H1 (cell line): ENCODE measurements at places on chromosomes 2 and 18. TPM values are rescaled to one million over a fixed set of nuclear protein-coding genes. Genes with fewer than 3 reads are reported as not detected.

GRCh38 chr2:48607307-48608014 lies 10.2 kb upstream of the GTF2A1L start:
- H3K4me1 ChIP-seq: no peaks in the 10 kb centered on the region
- no peaks in the 10 kb centered on the region for H3K27me3 ChIP-seq
- H3K27ac ChIP-seq: no peak overlapping the region
- DNase-seq: no peak
- no peaks in the 10 kb centered on the region for H3K36me3 ChIP-seq

DNA sequence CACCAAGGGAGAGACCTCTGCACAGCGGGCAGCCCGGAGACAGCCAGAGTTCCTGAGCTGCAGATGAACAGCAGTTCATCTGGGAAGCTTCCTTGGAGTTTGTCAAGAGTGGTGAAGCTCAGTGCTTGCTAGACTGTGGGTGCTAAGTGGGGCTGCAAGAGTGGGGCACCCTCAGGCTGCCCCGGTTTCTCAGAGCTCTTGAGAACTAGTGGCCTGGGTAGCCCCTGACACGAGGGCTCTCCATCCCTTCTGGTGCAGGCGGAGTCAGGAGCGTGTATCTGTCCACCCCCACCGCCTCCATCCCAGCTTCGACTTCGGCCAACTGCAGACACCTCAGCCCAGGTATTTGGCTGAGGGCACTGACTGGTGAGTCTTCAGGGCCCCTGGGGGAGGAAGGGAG lies 222.0 kb downstream of the LOXHD1 start:
- no peaks in the 10 kb centered on the region for H3K36me3 ChIP-seq
- no peak overlapping the region for H3K4me3 ChIP-seq
- H3K27me3 ChIP-seq: no peaks in the 10 kb centered on the region
- H3K4me1 ChIP-seq: peaks cover 6% of the 10 kb centered on the region

- H3K36me3 ChIP-seq: no peaks in the 10 kb centered on the region
- no peaks in the 10 kb centered on the region for H3K4me1 ChIP-seq
- no peaks in the 10 kb centered on the region for H3K27me3 ChIP-seq
- DNase-seq: no peak
- H3K27ac ChIP-seq: no peak overlapping the region
Measured at GRCh38 chr2:213271947-213272346, 12.3 kb upstream of the SPAG16 start.

DNA sequence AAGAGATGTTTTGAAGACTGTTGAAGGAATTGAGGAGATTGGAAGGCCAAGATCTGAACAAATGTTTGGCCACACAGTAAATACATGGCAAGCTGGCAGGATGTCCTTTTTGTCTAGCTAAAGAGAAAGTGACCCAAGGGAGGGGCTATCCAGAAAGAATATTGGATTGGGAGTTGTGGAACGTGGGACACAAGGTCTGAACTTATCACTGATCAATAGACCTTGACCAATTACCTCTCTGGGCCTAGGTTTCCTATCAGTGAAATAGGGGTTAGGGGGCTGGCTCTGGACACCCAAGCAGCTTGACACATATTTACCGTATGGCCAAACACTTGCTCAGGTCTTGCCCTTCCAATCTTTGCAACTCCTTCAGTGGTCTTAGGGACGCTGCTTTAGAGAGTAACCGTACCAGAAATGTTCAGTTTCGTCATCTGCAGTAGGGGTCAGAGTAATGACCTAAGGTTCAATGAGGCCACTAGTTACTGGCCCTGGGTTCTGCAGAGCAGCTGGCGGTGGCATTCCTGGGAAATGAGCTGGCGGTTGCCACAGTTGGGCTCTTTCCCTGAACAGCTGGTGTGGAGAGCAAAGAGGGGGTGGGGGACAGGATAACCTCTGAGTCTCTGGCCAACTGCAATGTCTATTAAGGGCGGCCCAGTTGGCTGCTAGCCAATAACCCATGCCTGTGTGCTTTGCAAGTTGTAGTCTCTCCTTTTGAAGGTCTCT lies 70.1 kb upstream of the STPG4 start:
- H3K4me1 ChIP-seq: no peaks in the 10 kb centered on the region; the same call in 1 of the 2 replicates
- DNase-seq: no peak
- no peak overlapping the region for H3K27ac ChIP-seq
- H3K4me3 ChIP-seq: no peak overlapping the region

GRCh38 chr18:58671632-58672564 lies 633 bp downstream of the MALT1 start:
- no peaks in the 10 kb centered on the region; the same call in 1 of the 2 replicates for H3K4me1 ChIP-seq
- 0 out of 2 replicates have a peak overlapping the region, but pooled peaks have one; percentile 47 for H3K27ac ChIP-seq
- no peak for DNase-seq
- H3K4me3 ChIP-seq: peak overlapping the region; percentile 68

- no peaks in the 10 kb centered on the region for H3K4me1 ChIP-seq
- H3K4me3 ChIP-seq: no peak overlapping the region
- H3K27ac ChIP-seq: no peak overlapping the region
- DNase-seq: no peak
- H3K27me3 ChIP-seq: no peaks in the 10 kb centered on the region
Measured at GRCh38 chr2:8327371-8328100, 354.3 kb upstream of the ID2 start.

GRCh38 chr18:77970814-77971213 lies 721.2 kb downstream of the GALR1 start:
- peak; percentile 15 for DNase-seq
- no peak overlapping the region for H3K4me3 ChIP-seq
- no peak overlapping the region for H3K27ac ChIP-seq
- no peaks in the 10 kb centered on the region for H3K36me3 ChIP-seq
- H3K27me3 ChIP-seq: no peaks in the 10 kb centered on the region

- H3K27ac ChIP-seq: no peak overlapping the region
- no peaks in the 10 kb centered on the region for H3K27me3 ChIP-seq
- no peak for DNase-seq
- H3K4me3 ChIP-seq: no peak overlapping the region
- peaks cover 2% of the 10 kb centered on the region; the same call in 1 of the 2 replicates for H3K4me1 ChIP-seq
Measured at GRCh38 chr18:67694787-67695186, 178.3 kb upstream of the DSEL start.

DNA sequence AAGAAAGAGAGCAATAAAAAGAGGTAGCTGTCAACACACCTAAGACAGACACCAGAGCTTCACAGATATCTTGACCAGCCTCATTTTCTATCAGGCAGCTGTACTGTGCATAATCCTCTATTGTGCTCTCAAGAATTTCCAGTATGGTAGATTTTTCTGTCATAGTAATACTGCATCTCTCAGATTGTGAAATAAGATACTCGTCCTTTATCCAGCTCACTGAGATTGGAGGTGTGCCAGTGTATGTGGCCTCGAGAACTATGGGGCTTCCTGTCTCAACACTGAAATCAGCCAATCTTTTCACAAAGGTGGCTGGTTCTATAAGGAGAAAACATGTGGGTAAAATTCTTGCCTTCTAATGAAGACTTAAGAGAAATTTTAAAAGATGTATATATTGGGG lies 88.9 kb downstream of the TTN start:
- H3K27ac ChIP-seq: no peak overlapping the region
- no peaks in the 10 kb centered on the region for H3K36me3 ChIP-seq
- no peak overlapping the region for H3K4me3 ChIP-seq

- H3K36me3 ChIP-seq: no peaks in the 10 kb centered on the region
- H3K4me3 ChIP-seq: no peak overlapping the region
- H3K27me3 ChIP-seq: no peaks in the 10 kb centered on the region
- H3K4me1 ChIP-seq: peaks cover 8% of the 10 kb centered on the region; the same call in 1 of the 2 replicates
- DNase-seq: no peak
- no peak overlapping the region for H3K27ac ChIP-seq
Measured at GRCh38 chr18:34514238-34514637, 195.9 kb upstream of the DTNA start.

DNA sequence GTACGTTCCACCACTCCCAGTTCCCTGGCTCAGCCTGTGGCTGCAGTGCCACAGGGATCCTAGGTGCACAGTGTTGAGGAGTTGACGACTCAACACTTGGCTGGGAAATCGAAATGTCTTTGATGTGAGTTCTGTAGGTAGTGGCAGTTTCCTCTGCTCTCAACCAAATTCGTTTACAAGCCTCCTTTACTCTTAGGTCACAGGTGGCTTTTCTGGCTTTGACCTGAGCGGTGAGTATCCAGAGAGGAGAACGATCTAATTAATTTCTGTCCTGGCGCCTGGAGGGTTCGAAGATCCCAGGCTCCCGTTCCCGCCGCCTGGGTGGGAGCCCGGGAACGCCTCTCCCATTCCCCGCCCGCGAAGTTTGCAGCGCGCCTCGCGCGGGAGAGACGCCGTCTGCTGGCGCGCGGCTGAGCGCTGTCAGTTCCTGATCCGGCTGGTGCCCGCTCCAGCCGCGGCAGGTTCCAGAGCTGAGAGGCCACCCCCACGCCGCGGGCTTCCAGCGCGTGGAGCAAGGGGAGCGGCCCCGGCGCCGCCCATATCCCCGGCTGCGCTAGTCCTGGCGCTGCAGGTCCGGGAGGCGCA lies at the start of gene LAMA3:
LAMA3 (plus strand) TSS at position 423 of the 585 bp plus-strand sequence. CDS start 231 bp downstream, outside the sequence.
- H3K4me3 ChIP-seq: peak within 1 kb of the TSS; percentile 45
- no peaks in the 10 kb centered on the region for H3K36me3 ChIP-seq
- no peaks in the 10 kb centered on the region for H3K4me1 ChIP-seq
- DNase-seq: peak; percentile 73

- peaks cover 93% of the 10 kb centered on the region for H3K27me3 ChIP-seq
- peaks cover 11% of the 10 kb centered on the region for H3K4me1 ChIP-seq
- DNase-seq: peak; percentile 88
- no peak overlapping the region for H3K27ac ChIP-seq
- peaks cover 12% of the 10 kb centered on the region; the same call in 1 of the 2 replicates for H3K36me3 ChIP-seq
- peak overlapping the region; percentile 56 for H3K4me3 ChIP-seq
Measured at GRCh38 chr18:57437766-57438671, 2.8 kb downstream of the ONECUT2 start.

DNA sequence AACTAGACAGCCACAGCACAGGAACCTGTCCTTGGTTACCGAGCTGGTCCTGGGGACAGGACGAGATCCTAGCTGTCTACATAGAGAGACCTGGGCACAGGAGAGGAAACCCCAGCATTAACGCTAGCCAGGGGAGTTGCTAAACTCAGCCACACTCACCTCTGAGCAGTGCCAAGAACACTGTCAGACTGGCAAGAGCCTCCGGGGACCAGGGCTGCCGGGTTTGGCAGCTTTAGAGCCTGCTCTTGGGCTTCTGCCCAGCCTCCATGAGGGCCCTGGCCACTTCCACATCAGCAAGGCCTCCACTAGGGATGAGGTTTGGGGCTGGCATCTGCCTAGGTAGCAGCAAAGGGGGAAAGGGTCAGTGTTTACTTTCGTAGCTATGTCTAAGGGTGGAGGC lies 6.7 kb downstream of the TMBIM1 start:
- H3K27me3 ChIP-seq: no peaks in the 10 kb centered on the region
- H3K4me1 ChIP-seq: peaks cover 11% of the 10 kb centered on the region
- H3K36me3 ChIP-seq: no peaks in the 10 kb centered on the region
- no peak overlapping the region for H3K4me3 ChIP-seq
- no peak for DNase-seq

GRCh38 chr2:197256021-197256420 lies 54.6 kb downstream of the ANKRD44 start:
- H3K4me3 ChIP-seq: no peak overlapping the region
- no peak for DNase-seq
- H3K27ac ChIP-seq: no peak overlapping the region
- H3K27me3 ChIP-seq: no peaks in the 10 kb centered on the region

GRCh38 chr2:107263628-107264027 lies 377.7 kb upstream of the ST6GAL2 start:
- no peaks in the 10 kb centered on the region for H3K36me3 ChIP-seq
- H3K4me1 ChIP-seq: no peaks in the 10 kb centered on the region
- no peak overlapping the region for H3K4me3 ChIP-seq
- H3K27ac ChIP-seq: no peak overlapping the region

DNA sequence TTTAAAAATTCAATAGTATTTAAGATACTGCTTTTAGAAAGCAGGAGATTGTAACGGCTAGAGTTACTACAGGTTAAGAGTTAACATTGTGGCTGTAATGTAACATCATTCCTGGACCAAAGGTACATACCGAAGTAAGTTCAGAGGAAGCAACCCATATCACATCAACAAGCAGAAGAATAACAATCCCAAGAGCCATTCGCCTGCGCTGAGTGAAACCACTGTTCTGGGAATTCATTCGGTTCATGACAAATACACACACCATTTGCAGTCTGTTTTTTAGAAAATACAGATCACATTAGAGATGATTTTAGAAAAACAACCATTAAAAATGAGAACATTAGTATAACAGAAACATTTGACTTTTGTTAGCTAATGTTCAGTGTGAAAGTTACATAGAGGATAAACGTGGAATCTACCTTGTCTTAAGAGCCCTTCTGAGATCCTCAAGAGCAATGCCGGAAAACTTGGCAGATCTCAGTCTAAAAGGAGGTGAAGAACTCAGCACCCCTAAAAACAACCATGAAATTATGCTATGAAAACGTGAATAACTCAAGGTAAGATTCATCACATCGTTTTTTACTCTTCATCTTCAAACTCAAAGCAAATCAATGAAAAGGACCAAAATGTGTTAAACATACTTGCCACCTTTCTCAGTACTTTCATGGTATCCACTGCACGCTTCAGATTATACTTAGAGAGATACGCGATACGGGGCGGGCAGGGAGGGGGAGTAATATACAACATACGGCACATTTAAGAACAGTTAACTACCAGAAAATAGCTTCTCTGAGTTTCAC lies 1.2 kb downstream of the SLC35F5 start:
- H3K36me3 ChIP-seq: no peaks in the 10 kb centered on the region
- H3K27me3 ChIP-seq: no peaks in the 10 kb centered on the region
- H3K4me1 ChIP-seq: no peaks in the 10 kb centered on the region; the same call in 1 of the 2 replicates
- no peak for DNase-seq
- peak overlapping the region; percentile 92 for H3K4me3 ChIP-seq

- H3K27me3 ChIP-seq: no peaks in the 10 kb centered on the region
- no peaks in the 10 kb centered on the region for H3K36me3 ChIP-seq
- DNase-seq: no peak
- H3K4me1 ChIP-seq: no peaks in the 10 kb centered on the region
- no peak overlapping the region for H3K27ac ChIP-seq
- H3K4me3 ChIP-seq: no peak overlapping the region
Measured at GRCh38 chr2:240619506-240620148, 5.7 kb upstream of the GPR35 start.

DNA sequence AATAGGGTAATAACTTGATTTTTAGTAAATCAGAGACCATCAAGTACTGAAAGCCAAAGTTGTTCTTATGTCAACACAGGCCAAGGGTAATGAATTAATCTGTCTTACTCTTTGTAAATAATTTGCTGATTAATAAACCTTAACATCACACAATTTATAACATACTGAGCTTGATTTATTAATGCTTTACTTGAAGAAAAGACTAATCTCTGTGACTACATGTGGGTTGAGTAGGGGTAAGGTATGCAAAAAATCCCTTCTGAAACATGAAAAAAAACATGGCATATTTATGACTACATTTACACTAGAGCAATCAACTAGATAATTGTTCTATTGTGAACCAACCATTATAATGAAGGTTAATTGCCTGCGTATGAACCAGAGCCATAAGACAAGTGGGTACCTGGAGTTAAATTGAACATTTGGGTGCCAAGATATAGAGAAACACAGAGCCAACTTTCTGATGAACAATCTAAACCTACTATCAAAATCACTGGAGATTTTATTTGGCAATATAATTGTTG lies 67.7 kb upstream of the GRB14 start:
- no peaks in the 10 kb centered on the region for H3K27me3 ChIP-seq
- no peak overlapping the region for H3K4me3 ChIP-seq
- H3K27ac ChIP-seq: no peak overlapping the region
- DNase-seq: no peak

Gene DNMT3A
- 162 and 178 TPM in 2 replicates for total RNA-seq

Gene ATP6V1B1
- total RNA-seq: not detected in 2 replicates

Gene C1QL2
- 0.88 and 1.1 TPM in 2 replicates for total RNA-seq

Gene LRP2
- total RNA-seq: 2.4 and 2.9 TPM in 2 replicates

Gene CIB4
- not detected in 2 replicates for total RNA-seq
